ENCODE measurements at places on chromosomes 3 and 15.

DNA sequence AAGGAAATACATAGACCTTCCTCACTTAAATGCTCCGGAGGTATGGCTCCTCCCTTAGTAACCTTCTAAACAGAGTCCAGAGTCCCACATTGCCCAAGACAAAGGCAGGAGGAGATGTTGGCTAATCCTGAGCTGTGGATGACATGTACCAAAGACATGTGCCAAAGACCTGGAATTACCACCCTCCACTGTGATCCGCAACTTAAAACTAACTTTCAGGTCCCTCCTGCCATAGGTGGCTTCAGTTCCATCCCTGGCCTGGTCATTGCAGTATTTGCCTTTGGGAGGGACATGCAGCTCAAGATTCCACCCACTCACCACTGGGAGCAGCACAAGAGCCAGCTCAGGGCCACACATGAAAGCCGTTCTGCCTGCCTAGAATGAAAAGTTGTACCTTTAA, 28.0 kb downstream of the MYZAP start:
- no peak for DNase-seq

DNA sequence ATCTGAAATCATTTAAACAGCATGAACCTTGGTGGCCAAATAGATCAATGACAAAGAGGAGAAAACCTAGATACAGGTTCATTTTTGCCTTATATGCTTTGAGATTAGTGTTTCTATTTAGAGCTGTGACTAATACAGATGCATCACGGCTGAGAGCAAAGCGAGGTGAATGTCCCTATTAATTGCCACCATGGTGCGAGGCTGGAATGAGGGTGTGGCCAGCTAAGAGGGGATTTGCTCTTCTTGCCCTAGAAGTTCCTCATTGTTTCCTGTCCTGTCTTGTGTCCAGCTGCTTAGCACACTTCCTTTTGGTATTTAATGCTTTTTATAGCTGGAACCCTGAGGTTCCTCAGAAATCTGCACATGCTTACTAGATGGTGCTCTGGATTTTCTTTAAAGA, 339.1 kb upstream of the RGMA start:
- no peak for DNase-seq

GRCh38 chr3:169493521-169494141, 169.9 kb downstream of the MECOM start:
- no peak for DNase-seq

DNA sequence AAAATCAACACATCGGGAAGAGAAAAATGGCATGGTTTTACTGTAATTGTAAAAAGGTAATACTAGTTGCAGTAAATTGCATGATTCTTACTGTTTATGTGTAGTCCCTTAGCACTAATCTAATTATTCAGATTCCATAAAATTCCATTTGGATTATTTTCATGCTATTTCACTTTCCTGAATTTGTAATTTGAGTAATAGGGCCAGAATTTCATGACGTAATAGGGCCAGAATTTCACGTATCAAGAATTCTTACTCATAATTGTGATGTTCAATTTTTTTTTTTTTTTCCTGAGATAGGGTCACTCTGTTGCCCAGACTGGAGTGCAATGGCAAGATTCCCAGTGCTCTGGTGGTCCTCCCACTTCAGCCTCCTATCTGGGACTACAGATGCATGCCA, 2.9 kb upstream of the U2SURP start:
- no peak for DNase-seq
